Ovary (tissue), 10 donors: ENCODE measurements at places on chromosomes 6 and 20.

DNA sequence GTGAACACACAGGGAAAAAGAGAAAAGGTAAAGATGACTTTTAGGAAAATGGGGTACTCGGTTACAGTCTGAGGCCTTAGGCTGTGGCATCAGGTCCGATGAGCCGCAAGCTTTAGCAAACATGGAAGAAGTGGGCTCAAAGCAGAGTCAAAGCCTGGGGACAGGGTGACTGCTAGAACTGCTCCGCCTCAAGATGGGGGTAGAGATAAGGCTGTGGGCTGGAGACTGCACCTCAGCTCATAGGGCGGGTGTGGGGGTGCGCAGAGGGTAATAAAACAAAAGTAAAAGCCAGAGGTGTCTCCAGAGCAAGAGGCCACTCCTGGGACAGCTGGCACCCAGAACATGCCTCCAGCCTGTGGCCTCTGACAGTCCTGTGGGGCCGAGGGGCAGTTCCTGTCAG, 21.3 kb upstream of the SYNDIG1 start:
- DNase-seq, result no peak

DNA sequence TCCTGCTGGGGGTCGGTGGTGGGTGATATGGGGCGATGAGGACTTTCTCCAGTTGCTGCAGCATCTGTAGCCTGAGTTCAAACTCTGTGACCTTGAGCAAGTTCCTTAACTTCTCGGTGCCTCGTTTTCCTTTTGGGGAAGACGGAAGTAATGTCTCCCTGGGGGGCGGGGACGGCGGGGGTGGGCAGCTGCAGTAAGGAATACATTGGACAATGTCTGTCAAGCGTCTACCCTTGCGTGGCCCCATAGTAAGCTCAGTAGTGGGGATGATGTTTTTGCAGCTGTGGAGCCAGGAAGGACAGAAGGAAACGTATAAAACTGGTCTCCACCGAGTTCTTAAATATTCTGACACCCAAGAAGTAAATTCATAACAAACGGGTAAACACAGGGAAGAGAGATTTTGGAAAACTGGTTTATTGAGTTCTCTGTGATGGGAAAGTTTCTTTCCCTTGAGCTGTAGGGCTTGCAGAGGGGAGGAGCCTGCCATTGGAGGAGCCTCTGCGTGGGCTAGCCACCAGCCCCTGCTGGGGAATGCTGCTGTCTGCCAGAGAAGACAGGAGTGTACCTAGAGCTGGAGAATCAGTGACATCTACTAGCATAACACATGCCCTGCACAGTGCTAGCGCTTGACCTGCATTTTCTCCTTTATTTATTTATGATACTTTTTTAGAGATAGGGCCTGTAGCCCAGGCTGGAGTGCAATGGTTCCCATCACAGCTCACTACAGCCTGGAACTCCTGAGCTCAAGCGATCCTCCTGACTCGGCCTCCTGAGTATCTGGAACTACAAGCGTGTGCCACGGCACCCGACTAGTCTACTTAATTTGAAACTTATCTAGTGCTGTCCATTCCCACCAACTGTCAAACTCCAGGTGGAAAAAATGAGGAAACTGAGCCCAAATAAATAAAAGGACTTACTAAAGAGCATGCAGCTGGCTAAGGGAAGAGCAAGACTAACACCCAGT, 1.2 kb upstream of the ACSS1 start:
- no peak for DNase-seq

GRCh38 chr6:141484711-141485110, 648.0 kb upstream of the GJE1 start:
- DNase-seq, result no peak

DNA sequence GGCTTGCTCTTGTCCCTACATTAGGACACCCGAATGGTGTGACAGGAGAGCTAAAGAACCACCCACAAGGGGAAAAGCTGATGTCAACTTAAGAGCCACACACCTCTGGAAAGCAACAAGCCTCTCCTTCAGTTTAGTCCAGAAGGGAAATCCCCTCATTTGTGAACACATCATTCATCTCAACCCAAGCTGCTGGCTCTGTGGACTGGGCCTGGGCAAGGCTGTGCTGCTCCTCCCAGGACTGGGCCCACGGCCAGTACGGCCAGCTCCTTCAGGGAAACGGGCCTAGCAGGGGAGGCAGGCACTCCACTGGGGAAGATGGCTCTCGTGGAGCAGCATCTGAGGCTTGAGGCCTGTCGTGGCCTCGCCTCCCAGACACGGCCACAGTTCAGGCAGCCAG, 12.8 kb upstream of the SLC4A11 start:
- DNase-seq, result no peak
